Neural progenitor cell (in vitro differentiated cells): ENCODE measurements at places on chromosomes 16 and 17. TPM values are rescaled to one million over a fixed set of nuclear protein-coding genes. Genes with fewer than 3 reads are reported as not detected.
A peak's percentile ranks its signal among the peaks of the same experiment; 100 is the strongest.

DNA sequence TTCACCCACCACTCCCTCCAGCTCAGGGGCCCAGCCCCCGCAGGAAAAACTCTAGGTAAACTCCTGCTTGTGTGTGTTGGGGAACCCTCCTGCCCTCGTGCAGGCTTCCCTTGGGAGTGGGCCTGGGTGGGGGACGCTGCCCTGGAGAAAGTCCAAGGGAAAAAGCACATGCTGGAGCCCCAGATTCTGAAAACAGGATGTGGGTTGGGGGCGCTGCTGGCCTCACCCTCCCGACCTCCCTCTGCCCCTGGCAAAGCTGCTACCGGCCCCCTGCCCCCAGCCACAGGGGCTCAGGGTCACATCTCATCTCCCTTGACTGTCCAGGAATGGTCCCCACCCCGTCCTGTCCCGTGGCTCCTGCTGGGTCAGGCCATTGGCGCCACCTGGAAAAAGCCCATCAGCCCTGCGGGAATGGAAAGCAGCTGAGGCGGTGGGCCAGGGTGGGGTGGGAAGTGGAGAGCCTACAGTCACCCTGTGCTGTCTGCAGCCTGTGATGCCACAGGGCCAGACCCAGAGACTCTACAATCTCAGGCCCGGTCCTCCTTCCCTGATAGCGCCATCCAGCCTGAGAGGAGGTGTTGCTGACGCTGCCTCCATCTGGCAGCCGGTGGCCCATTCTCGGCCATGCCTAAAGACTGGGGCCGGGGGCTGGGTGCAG is 2.5 kb upstream of the GJD3 start:
- no peak for DNase-seq

GRCh38 chr16:6483469-6484033 is 849.1 kb upstream of the RBFOX1 start:
- DNase-seq, result peak; percentile 82

DNA sequence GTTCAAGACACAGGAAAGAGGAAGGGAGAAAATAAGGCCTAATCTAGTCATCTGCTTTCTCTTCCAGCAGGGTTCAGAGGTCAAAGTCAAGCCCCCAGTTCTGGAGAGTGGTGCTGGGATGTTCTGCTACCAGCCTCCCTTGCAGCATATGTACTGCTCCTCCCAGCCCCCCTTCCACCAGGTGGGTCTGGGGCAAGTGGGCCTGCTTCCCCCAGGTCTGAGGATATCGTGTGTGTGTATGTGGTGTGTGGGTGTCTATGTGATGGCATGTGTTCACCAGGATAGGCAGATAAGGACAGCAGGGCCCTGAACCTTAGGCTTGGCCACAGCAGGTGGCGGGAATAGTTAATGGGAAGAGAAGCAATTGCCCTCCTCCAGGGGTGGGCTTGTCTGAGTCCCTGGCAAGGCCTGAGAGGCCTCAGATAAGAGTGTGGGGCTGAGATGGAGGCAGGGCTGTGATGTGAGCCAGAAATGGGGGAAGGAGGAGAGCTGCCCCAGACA is 21.1 kb downstream of the FOXN1 start:
- no peak for DNase-seq

- no peak for DNase-seq
Measured at GRCh38 chr17:77235370-77235941, 94.7 kb downstream of the SEC14L1 start.

DNA sequence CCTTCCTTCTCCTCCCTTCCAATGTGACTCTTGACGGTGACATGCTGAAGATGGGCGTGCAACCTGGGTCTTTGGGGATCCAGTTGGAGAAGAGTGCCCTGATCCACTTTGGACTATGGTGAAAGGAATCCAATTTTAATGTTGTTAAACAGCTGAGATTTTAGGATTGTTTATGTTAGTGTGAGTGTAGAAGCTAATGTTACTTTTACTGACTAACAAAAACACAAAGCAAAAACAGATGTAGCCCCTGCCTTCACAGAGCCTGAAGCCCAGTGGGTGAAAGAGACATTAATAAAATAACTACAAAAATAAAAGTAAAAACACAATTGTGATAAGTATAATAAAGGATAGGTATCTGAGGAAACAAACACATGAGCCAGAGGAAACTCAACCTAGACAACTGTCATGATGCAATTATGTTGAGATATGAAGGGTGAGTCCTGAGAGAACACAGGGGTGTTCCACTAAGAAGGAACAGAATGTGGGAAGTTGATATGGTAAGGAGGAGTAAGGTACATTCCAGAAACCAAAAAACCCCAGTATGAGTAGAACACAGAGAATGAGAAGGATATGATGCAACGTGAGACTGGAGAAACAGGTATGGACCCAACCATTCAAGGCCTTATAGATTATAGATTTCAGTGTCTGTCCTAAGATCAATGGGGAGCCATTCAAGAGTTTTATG is 115.1 kb upstream of the PMFBP1 start:
- no peak for DNase-seq

DNA sequence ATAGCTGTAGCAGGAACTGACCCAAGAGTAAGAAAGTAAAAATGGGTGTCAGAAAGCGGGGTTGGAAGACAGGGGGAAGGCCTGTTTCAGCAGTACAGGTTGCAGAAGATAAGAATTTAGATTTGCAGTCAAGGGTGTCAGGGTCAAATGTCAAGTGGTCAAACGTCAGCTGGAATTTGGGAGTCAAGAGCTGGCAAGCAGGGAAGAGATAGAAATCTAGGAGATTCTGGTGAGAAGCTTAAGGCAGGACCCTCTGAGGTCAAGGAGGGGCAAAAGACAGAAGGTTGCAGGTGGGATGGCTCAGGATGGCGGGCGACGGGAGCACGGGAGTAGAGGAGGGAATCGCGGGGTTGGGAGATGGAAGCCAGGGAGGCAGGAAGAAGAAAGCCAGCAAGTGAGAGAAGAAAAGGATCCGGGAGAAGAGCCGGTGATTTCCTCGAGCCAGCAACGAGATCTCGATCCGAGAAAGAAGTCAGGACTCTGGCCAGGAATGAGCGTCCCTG is 335 bp downstream of the SLC25A35 start:
- DNase-seq, result peak; percentile 25

DNA sequence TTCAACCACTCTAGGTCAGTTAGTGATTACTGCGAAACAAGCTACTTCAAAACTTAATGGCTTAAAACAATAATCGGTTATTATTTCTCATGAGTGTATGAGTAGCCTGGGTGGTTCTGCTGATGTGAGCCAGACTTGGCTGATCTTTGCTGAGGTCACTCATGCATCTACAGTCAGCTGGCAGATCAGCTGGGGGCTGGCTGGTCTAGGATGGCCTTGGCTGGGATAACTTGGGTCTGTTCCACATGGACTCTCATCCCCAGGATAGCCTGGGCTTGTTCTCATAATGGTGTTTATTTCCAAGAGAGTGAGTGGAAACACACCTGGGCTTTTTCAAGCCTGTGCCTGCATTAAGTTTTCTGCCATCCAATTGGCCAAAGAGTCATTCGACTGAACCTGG is 13.0 kb downstream of the CCDC182 start:
- DNase-seq, result no peak

Gene PEX12
- 6.5 and 7.0 TPM in 2 replicates for total RNA-seq

Gene TMEM238L
- total RNA-seq, result not detected in 2 replicates

Gene SMIM36
- total RNA-seq, result not detected in 2 replicates
